Stimulated activated CD4-positive, alpha-beta T cell treated with anti-CD3 and anti-CD28 coated beads, Interleukin-12 subunit alpha, Interleukin-12 subunit beta, amount 100 ng/mL, for 24 hours (primary cell): ENCODE measurements at places on chromosomes 3 and 15.
A peak's percentile ranks its signal among the peaks of the same experiment; 100 is the strongest.

DNA sequence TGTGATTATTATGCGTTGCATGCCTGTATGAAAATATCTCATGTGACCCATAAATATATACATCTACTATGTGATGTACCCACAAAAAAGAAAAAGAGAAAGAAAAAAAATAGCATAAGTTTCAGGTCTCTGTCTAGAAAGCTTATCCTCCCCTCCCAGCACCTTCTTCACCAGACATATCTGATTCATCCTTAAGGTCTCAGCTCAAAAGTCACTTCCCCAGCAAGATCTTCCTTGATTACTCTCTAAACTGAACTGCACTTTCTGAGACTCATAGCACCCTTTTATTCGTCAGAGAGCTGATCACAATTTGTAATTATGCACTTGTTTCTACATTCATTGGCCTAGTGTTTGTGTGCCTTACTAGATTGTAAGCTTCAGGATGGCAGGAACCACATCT, 11.1 kb upstream of the PTPN9 start:
- DNase-seq = no peak

DNA sequence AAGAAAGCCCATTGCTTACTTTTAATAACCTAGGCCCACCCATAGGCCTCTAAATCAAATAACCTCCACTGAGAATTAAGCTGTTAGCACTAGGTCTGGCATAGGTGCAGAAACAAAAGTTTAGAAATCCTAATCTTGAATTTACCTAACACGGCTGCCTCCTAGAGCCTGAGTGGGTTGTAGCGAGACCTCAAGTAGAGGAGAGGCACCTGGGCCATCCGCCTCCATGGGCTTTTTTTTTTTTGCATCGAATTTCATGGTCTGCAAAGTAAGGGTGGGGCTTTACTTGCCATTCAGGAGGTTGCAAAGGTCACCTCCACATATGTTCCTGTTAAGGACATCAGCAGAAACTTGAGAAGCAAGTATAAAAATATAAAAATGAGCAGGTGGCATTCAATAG, 6.6 kb upstream of the TPM1 start:
- DNase-seq = no peak

- DNase-seq = no peak
Measured at GRCh38 chr3:78140274-78140673, 1100.4 kb downstream of the ROBO2 start.

GRCh38 chr3:129502641-129503408, 25.6 kb upstream of the RHO start:
- DNase-seq = no peak

- DNase-seq = no peak
Measured at GRCh38 chr3:193735850-193736249, 142.8 kb downstream of the OPA1 start.

GRCh38 chr15:57541271-57541670, 50.4 kb upstream of the MYZAP start:
- no peak for DNase-seq

GRCh38 chr3:184200825-184201224, 14.8 kb downstream of the ABCF3 start:
- no peak for DNase-seq

GRCh38 chr15:79185199-79185598, 94.6 kb upstream of the RASGRF1 start:
- DNase-seq = peak; percentile 19

DNA sequence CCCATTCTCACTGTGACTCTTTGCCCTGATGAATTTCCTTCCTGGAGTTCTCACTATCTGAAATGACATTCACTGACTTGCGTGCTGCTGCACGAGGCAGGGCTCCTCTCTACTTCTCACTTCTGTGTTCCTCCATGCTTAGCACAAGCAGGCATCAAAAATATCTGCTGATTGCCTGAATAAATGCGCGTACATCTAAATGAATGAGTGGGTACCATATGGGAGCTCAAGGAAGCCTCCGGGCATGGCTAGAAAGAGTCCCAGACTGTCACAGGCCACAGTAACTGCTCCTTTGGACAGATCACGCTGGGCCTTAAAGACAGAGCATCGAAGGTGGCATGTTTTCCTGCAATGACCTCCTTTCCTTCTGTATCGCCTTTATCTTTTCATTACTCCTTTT, 31.6 kb downstream of the HCN4 start:
- no peak for DNase-seq

- no peak for DNase-seq
Measured at GRCh38 chr15:65767895-65768294, 24.2 kb downstream of the DENND4A start.

DNA sequence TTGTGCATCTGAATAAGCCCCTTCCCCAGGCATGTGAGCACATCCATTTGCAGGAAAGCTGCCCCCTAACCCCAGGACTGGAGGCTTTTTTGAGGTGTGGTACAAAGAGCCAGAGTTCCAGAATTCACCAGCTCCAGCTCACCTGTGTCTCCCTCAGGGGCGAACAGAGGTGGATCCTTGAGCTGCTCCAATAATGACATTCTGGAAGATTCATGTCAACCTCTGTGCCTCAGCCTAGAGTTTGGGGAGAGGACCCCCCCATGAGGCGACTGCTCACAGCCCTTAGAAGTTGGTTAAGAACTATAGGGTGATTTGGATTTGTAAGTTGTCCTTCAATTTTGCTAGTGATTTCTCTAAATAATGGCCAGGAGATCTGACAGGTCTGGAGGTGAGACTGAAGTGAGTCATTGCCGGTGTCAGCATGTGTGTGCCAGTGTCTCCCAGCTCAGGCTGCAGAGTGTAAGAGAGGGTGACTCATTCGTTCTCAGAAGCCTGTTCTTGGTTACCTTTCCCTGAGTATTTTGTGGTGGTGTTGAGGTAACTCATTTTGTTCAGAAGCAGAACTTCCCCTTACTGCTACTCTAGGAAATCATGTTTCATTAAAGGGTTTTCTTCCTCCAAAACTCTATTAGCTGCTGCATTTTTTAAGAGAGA, 136.9 kb upstream of the TOPAZ1 start:
- peak; percentile 23 for DNase-seq

DNA sequence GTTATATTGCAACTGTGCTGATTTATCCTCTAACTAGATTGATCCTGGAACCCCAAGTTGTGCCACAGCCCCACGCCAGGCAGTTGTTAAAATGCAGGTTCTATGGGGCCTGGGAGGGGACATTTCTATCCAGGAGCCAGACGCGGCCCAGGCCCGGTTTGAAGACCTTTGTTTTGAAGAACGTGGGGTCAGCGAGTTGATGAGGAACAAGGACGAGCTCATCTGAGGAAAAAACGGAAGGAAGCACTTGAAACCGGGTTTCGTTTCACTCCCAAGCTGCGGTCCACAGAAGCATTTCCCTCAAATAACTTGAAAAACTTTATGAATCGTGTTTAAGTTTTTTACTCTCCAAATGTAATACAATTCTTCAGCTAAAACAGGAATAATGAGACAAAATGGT, 76.4 kb downstream of the CHSY1 start:
- no peak for DNase-seq

GRCh38 chr3:63349583-63350573, 71.8 kb downstream of the SYNPR start:
- DNase-seq = peak; percentile 6

DNA sequence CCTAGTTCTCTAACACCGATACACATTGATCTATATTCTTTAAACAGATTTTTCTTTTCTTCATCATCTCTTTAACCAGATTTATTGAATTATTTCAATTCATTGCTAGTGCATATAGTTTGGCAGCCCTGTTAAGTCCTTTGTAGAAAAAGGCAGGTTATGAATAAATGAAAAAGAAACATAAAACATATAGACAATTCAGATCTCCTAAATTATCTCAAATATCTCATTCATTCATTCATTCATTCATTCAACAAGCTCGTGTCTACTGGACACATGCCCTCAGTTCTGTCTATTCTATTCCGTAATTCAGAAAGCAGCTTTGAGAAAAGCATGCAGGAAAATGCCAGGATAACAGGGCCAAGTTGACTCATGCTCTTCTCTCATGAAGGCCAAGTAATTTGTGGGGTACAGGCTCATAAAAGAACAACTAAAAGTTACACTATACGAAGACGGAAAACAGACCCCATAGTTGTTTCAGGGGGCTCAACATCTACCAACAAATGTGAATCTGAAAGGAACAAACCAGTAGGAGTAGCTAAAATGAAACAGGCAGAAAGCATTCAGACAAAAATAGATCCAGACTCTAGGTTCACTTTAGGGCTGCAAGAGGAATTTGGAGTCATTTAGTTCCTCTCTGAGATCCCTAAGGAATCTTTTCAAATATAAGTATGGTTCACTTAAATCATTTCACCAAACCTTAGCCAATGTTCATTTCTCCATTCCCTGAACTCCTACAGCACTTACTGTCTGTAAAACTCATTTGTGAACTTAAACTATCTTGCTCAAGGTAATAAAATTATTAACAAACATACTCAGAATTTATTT, 7.5 kb downstream of the ZNF148 start:
- no peak for DNase-seq

- DNase-seq = no peak
Measured at GRCh38 chr3:156792114-156792513, 34.0 kb upstream of the LEKR1 start.

- DNase-seq = no peak
Measured at GRCh38 chr15:88992912-88993376, 79.8 kb upstream of the MFGE8 start.

GRCh38 chr15:47294765-47295259, 422.5 kb upstream of the SEMA6D start:
- DNase-seq = no peak

DNA sequence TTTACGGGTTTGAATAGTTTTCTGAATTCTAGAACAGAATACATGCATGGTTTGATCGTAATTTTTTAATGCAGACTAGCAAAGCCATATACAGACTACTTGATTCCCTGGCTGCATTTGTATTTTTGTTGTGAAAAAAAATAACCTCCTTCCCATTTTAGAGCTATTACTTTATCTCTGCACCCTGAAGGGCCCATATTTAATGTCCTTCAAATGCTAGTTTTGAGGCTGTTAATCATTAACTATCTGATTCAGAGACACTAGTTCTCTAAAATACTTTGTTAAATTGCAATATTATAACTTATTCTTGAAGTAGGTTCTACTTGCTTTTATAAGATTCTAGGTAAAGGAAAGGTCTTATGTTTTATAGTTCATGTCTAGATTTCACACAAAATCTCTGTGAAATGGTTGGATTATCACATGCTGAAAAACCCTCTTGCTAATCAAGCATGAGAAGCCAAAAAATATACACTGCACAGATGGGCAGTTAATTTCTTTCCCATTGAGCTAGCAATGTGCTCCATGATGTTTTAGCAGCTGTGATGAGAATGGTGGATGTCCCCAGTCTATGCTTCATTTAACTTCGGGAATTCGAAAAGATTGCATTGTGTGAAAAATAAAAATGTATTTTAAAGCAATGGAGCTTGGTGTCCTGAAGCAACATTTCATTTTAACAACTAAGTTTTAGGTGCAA, 634.0 kb upstream of the BCHE start:
- no peak for DNase-seq

- DNase-seq = no peak
Measured at GRCh38 chr3:118799303-118799702, 235.3 kb downstream of the IGSF11 start.

- DNase-seq = no peak
Measured at GRCh38 chr3:168021737-168022450, 73.8 kb downstream of the GOLIM4 start.

DNA sequence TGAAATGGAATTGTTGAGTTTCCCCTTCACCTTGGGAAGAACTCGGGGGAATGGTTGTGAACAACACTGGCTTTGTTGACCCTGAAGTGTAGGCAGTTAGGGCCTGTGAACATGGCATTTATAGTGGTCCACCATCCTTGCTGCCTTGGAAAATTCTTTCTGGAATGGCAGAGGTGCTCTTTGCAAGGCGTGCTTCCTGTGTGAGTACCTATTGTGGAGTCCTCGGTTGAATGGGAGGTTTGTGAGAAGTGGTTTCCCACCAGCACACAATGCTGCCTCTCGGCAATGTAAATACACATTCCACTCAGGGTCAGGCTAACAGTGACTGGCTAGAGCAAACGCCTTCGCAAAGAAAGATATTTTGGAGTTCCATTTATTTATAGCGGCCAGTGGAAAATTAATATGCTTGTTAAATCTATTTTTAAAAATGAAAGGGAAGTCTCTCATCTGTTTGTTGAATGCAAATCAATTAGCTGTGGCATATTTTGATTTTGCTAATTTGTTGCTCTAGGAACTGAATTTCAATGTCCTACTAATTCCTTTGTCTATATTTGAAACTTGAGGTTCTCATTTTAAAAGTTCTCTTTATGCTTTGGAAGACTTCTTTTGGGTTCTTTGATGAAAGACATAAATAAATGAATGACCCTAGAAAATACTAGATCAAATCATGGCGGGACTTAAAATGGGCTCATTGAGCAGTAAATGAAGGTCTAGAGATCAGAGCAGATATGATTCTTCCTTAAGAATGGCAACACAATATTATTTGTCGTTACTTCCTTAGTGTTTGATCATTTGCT, 59.5 kb downstream of the FNDC3B start:
- DNase-seq = no peak

- no peak for DNase-seq
Measured at GRCh38 chr15:47586653-47587224, 130.6 kb upstream of the SEMA6D start.

- no peak for DNase-seq
Measured at GRCh38 chr3:184663756-184664155, 48.1 kb downstream of the MAGEF1 start.

DNA sequence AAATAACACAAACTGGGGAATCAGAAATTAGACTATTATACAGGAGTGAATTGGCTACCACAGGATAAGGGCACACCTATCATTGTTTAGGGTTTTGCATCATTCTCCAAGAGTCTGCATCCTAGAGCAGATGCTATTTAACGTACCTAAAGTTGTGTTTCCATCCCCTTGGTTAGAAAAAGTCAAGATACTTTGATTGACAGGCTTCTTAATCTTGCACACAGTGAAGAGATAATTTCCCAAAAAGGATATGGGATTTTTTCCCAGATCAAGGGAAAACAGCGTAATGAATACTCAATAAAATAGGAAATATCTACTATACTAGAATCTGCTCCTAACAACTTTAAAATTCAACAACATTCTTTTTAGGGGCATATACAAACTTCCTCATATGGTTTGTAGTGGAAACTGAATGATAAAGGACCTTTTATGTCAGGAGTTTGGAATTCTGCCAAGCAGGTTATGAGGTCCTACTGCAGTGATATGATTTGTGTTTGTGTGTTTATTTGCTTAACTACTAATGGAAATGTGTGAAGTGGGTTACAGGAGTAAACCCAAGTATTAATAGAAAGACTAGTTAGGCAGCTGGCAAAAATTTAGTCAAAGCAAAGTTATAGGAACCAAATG, 124.1 kb upstream of the MME start:
- DNase-seq = no peak

GRCh38 chr15:82313446-82313845, 35.8 kb downstream of the GOLGA6L10 start:
- DNase-seq = no peak
